Activated CD8-positive, alpha-beta memory T cell treated with anti-CD3 and anti-CD28 coated beads for 24 hours (primary cell): ENCODE measurements at places on chromosomes 4 and X.

DNA sequence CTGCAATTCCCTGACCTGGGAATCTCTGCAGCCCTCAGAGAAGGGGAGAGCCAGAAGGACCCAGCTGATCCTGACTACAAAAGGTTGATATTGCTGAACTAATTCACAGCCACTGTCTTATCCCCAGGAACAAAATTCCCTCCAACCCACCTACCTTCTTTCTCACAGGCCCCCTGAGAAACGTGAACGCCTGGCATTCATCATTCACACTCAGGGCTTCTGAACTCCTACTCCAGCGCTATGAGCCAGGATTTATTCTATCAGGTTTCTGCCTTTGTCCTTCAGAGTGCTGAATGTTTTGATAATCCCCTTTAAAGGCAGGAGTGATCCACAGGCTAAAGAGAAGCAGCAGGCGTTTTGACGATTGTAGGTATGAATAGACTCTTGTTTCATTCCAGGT lies 76.5 kb downstream of the KCNIP4 start:
- no peak for DNase-seq

GRCh38 chr4:83858131-83858530 lies 322.2 kb downstream of the GPAT3 start:
- DNase-seq, result no peak

GRCh38 chrX:46791927-46792809 lies 33.2 kb upstream of the SLC9A7 start:
- no peak for DNase-seq

DNA sequence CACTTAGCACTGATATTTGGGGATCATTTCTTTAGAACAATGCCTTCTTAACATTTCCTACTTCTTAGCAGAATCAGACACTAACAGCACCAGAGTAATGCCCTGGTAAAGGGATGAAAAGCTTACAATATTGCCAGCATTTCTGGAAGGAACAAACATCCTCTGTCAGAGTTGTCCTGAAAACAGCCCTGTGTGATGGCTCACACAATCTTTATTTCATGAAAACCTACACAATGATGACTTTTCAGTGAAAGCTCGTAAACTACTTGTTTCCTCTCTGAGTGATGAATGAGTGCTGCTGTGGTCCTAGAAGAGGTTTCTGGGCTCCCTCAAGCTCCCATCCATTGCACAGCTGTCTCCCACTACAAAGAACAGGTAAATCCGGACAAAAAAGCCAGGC lies 52.8 kb downstream of the GPC4 start:
- DNase-seq, result no peak

GRCh38 chr4:152454398-152455011 lies 81.4 kb downstream of the FBXW7 start:
- DNase-seq, result no peak

GRCh38 chr4:75327804-75328512 lies 186.2 kb downstream of the RCHY1 start:
- no peak for DNase-seq

DNA sequence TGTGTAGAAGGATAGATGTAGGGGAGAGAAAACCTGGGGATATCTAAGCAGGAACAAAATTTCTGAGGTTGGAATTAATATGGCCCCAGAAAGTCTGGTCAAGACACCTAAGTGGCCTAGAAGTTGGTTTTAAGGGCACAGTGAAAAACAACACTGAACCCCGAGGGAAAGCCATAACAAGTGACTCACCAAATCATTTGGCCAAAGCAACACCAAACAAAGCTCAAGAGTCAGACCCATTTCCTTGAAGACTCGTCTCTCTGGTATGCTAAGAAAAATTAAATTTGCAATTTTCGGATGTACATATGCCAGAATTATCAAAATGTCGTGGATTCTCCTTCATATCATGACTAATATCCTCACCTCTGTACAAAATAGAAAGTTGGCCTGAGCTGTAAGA lies 162.9 kb downstream of the SMIM20 start:
- no peak for DNase-seq

- DNase-seq, result peak; percentile 59
Observed at GRCh38 chr4:184097241-184097605, 120.5 kb downstream of the ENPP6 start.

GRCh38 chrX:633985-634958 lies 3.7 kb downstream of the SHOX start:
- DNase-seq, result no peak

- no peak for DNase-seq
Observed at GRCh38 chr4:41432219-41432618, 105.7 kb upstream of the LIMCH1 start.

- DNase-seq, result no peak
Observed at GRCh38 chr4:161188578-161188977, 975.2 kb downstream of the FSTL5 start.

DNA sequence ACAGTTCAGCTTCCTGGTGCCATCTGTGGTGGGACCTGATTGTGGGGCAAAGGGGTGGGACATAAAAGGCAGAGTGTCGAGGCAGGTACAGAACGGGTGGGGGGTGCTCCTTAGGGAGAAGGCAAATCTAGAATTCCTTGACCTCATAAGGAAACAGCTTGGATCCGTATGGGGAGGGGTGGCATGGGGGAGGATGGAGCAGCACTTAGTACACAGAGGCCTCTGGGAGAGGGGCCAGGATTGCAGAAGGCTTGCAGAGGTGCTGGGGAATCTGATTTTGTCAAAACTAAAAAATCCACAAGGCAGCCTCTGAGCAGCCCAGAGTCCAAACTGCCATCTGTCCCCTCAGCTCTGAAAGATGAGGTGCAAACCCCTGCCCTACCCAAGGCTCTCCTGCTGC lies 2.3 kb upstream of the EMD start:
- no peak for DNase-seq

GRCh38 chr4:108113229-108113628 lies 55.5 kb downstream of the LEF1 start:
- peak; percentile 67 for DNase-seq

DNA sequence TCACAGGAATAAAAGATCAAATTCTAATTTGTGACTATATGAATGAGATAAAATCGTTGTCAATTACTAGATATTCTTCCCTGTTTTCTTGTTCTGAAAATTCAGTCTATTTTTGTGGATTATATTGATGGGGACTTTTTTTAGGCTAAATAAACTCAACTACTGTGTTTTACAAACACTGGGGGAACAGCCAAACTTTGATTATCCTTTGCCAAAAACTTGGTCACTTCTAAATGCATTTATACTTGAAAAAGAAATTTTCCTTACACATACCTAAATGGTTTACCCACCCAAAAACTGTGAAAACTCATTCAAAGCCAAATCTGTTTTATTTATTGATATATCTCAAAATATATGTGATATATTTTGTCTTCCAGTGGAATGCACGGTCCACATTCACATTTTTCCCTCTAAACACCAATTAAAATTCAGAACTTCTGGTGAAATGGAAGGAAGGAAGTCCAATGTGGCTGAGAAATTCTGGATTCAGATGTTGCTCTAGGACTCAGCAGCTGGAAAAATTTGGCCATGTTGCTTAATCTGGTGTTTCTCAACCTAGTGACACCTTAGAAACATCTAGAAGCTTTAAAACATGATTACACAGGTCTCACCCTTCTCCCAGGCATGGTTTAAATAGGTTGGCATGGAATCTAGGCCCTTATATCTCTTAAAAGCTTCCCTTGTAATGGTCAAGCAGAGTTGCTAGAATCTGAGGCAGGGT lies 28.6 kb upstream of the ARHGAP24 start:
- no peak for DNase-seq

- DNase-seq, result no peak
Observed at GRCh38 chrX:8179656-8180055, 8.6 kb upstream of the VCX2 start.

DNA sequence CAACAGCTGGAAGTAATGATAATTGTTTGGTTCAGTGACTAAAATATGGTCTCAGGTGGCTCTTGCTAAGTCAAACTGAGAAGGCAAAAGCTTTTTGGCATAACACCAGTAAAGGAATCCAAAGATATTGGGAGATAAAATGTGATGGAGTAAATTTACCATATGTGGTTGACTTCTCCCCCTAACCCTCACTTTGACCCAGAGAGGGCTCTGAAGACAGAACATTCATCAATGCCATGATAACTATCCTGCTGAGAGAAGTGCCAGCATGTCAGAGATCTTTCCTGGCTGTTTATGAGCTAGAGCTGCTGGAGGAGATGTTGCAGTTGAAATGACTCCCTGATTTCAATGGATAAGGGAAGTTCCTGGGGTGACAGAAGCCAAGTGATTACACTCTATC lies 213.4 kb downstream of the SPCS3 start:
- DNase-seq, result no peak

GRCh38 chrX:45749375-45749774 lies 548.7 kb upstream of the DIPK2B start:
- DNase-seq, result no peak

DNA sequence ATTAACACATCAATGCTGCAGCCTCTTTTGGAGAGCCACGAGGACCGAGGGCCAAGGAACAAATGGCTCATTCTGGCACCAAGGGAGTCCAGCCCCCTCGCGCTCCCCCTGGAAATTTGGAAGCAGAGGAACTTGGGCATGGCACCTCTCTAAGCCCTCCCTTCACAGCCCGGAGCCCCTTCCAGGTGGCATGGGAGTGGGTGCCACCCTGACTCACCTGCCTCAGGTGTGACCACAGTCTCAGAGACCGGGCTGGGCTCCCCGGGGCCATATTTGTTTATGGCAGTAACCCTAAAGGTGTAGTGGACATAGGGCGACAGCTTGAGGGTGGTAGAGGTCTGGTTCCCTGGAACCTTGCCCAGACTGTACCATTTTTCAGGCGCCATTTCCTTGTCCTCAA lies 18.8 kb downstream of the L1CAM start:
- DNase-seq, result no peak

- DNase-seq, result no peak
Observed at GRCh38 chrX:39442332-39442731, 641.1 kb downstream of the MID1IP1 start.

DNA sequence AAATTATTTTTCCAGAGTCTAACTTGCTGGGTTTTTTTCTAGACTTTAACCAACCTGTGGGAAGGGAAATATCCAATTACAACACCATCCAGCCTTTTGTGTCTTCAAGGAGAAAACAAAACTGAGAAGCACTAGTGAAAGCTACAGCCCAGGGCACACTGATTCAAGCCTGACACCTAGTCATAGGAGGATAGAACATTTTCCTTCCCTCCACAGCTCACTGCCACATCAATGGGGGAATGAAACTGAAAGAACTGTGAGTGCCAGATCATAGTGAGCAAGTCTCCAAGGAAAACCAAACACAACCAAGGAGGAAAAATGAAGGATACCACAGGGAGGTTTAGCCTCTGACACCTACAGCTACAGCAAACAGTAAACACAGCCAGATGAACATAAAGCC lies 43.3 kb upstream of the MAGEA8 start:
- no peak for DNase-seq

DNA sequence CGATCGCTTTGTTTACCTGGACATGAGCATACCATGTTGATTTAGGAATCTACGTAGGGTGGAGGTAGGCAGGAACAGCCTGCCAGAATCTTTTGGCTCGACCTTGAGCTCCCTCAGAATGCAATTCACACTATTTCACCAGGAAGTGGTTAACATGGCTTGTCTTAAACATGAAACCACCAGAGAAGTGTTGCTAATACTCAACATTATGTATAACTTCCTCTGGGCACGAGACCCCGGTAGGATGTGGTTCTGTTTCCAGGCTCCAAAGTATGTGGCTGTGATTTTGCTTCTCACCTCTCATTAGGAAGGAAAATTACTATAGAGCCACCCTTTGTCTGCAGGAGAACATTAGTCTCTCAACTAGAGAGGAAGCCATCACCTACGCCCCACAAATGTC lies 59.0 kb upstream of the VCX3B start:
- no peak for DNase-seq

GRCh38 chr4:34202154-34202553 lies 2042.2 kb downstream of the ARAP2 start:
- DNase-seq, result no peak

GRCh38 chrX:38656350-38656915 lies 95.1 kb downstream of the TSPAN7 start:
- DNase-seq, result no peak

GRCh38 chr4:158172261-158173258 lies at the start of gene GASK1B:
GASK1B (minus strand) TSS chr4:158173025; CDS start chr4:158171375, 1,650 bp downstream.
- no peak for DNase-seq

DNA sequence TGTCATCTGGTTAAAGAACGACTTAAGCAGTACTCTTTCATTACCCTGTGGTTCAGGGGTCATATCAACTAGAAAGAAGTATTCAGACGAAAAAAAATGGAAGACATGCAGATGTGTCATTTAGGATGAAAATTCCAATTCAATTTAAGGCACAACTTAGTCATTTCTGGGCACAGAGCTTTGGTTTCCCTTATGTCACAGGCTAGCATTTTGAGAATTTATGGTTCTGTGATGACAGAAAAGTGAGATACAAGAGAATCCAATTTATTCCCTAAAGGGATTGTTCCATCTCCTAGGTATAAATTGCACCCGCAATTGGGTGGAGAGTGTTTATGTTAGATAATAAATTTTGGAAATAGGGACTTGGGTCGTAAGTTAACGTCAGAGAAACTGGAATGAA lies 306.6 kb downstream of the STK32B start:
- no peak for DNase-seq

DNA sequence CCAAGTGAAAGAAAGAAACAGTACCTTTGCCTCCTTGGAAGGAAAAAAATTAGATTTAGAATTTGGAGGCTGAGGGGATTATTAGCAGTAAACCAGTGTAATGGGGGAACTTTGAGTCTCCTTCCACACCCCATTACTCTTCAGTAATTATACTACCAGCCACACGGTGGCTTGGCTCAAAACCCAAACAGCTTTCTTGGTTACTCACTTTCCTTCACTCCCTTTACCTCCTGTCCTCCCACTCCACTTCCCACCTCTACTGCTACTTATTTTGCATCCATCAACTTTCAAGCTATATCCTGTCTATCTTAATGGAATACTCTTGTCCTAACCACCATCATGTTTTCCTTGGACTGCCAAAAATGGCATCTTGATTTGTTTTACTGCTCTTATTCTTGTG lies 310.6 kb upstream of the AADAT start:
- no peak for DNase-seq

DNA sequence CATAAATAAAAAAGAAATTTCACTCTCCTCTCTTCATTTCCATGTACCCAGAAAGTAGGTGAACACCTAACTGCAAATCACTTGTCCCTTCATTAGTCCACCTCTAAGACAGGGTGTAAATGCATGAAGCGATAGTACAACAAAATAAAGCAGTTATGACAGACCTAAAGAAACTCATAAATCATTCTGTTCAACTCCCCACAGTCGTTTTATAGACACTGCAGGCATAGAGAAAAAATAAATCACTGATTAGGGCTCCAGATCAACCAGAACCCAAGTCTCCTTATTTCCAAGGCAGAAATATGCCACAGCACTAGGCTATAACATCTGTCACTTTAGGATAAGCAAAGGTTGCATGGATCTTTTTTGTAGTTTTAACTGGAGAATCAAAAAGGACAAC lies 3.0 kb downstream of the RASGEF1B start:
- no peak for DNase-seq

DNA sequence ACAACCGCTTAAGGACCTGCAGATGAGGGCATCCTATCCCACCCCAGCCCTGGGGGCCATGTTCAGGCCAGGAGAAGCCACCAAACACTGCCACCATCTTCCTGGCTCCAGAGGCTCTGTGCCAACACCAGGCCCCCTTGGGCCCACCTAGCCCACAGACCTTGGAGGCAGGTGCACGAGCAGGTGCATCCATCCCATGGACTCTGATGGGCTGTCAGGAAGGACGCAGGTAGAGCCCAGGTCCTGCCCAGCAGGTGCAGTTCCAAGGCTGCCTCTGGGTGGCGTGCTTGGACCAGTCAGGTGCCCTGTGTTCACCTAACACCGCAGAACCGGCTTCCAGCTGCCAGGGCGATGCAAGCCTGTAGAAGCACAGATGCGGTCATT lies 22.8 kb upstream of the PDE6B start:
- peak; percentile 90 for DNase-seq
